Activated CD4-positive, alpha-beta T cell treated with anti-CD3 and anti-CD28 coated beads, Interleukin-2, amount 10 ng/mL, durations not matched to agents 24 days and 14 days (primary cell): ENCODE measurements at places on chromosomes 7 and 10. TPM values are rescaled to one million over a fixed set of nuclear protein-coding genes. Genes with fewer than 3 reads are reported as not detected.

The ASB4 gene
- total RNA-seq: not detected in 2 replicates

The BICC1 gene
- not detected in 2 replicates for total RNA-seq

The AGAP4 gene
- total RNA-seq: 20.8 and 21.0 TPM in 2 replicates

The ERVW-1 gene
- total RNA-seq: not detected in 2 replicates

The SPDYE5 gene
- 0.14 TPM in 1 of 2 replicates, not detected in the other for total RNA-seq

The DNAJB6 gene
- total RNA-seq: 125 and 128 TPM in 2 replicates

DNA sequence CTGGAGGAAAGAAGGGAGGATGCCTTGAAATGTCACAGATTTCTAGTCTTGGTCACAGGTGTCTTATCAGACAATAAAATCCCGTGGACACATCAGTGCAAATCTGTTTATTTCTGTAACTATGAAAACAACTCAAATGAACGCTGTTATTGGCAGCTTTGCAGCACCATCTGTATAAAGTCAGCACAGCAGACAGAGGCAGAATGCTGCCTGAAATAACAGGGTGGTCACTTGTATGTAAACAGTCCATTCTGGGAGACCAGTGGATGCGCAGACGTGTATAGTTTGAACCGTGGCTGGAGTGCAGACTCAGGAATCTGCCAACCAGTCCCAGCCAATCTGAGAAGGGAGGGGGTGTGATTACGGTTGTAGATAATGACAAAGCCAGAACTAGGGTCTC, 54.8 kb downstream of the SEC23IP start:
- no peak overlapping the region for H3K4me3 ChIP-seq
- H3K36me3 ChIP-seq: peaks cover 11% of the 10 kb centered on the region
- H3K4me1 ChIP-seq: no peaks in the 10 kb centered on the region
- no peaks in the 10 kb centered on the region for H3K27me3 ChIP-seq
- DNase-seq: no peak
- no peak overlapping the region for H3K27ac ChIP-seq

GRCh38 chr10:117541909-117542705, 439 bp upstream of the EMX2 start:
- peak overlapping the region; percentile 80 for H3K27ac ChIP-seq
- H3K4me3 ChIP-seq: no peak overlapping the region
- H3K27me3 ChIP-seq: peaks cover 79% of the 10 kb centered on the region
- H3K4me1 ChIP-seq: peaks cover 9% of the 10 kb centered on the region
- DNase-seq: no peak

DNA sequence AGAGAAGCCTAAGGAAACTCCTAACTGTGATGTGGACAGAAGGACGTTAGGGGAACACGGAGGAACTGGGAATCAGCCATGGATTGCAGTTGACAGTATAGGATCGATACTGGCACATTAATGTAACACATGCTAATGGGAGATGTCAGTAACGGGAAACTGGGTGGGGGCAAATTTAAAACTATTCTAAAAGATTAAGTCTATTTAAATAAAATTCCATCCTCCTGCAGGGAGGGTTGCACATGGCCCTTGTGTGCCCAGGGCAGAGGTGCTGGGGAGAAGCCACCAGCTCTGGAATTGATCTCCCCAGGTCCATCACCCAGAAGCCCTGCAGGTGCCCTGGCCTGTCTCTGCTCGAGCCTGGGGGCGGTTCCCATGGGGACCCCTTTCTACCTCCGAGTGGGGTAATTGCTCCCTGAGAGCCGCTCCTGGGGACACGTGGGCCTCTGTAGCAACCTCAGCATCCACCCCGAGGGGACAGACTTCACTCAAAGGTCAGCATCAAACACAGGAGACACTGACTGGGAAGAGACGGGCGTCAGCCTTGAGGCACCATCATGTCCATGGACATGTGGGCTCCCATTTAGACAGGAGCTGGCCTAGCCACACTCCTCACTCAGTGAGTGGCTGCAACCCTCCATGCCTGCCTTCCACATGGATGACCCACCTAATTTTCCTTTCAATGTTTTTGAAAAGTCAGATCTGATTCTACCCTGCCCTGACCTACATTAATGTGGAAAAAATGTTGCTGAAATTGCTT, 21.1 kb downstream of the SCART1 start:
- no peak overlapping the region for H3K4me3 ChIP-seq
- no peaks in the 10 kb centered on the region for H3K36me3 ChIP-seq
- H3K27me3 ChIP-seq: no peaks in the 10 kb centered on the region
- peaks cover 18% of the 10 kb centered on the region for H3K4me1 ChIP-seq
- DNase-seq: peak; percentile 47

GRCh38 chr7:11786186-11786585, 45.8 kb downstream of the THSD7A start:
- H3K4me1 ChIP-seq: no peaks in the 10 kb centered on the region
- DNase-seq: no peak
- no peaks in the 10 kb centered on the region for H3K27me3 ChIP-seq

GRCh38 chr7:20320322-20320721, 10.4 kb upstream of the ITGB8 start:
- no peak overlapping the region for H3K27ac ChIP-seq

GRCh38 chr7:69661342-69661741, 63.1 kb downstream of the AUTS2 start:
- H3K36me3 ChIP-seq: no peaks in the 10 kb centered on the region
- no peak overlapping the region for H3K4me3 ChIP-seq
- no peaks in the 10 kb centered on the region for H3K4me1 ChIP-seq
- no peak overlapping the region for H3K27ac ChIP-seq

DNA sequence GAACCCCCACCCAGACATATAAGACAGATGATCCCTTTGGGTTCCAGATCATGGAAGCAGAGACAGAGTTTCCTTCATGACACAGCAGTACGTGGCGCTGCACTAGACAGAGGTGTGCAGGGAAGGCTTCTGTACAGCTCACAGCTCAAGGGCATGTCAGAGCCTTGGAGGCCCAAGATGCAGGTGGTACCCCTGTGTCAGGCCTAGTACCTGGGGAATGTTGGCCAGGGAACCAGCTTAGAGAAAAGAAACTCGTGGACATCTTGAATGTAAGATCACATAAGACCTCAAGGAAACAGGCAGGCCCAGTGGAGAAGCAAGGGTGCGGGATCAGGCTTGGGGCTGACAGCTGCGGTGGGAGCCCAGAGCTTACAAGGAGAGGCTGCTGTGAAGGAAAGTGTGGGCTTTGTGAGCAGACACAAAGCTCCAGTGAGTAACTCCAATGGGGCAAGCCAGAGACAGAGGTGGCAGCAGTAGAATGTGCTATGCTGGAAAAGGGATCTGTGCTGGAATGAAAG, 91.4 kb downstream of the WDFY4 start:
- no peaks in the 10 kb centered on the region for H3K4me1 ChIP-seq
- no peaks in the 10 kb centered on the region for H3K27me3 ChIP-seq
- H3K27ac ChIP-seq: no peak overlapping the region
- no peak overlapping the region for H3K4me3 ChIP-seq

- no peak overlapping the region for H3K4me3 ChIP-seq
- H3K36me3 ChIP-seq: no peaks in the 10 kb centered on the region
- no peak overlapping the region for H3K27ac ChIP-seq
- H3K4me1 ChIP-seq: no peaks in the 10 kb centered on the region
- peak; percentile 56 for DNase-seq
Measured at GRCh38 chr7:148142660-148143248, 447.8 kb upstream of the C7orf33 start.

DNA sequence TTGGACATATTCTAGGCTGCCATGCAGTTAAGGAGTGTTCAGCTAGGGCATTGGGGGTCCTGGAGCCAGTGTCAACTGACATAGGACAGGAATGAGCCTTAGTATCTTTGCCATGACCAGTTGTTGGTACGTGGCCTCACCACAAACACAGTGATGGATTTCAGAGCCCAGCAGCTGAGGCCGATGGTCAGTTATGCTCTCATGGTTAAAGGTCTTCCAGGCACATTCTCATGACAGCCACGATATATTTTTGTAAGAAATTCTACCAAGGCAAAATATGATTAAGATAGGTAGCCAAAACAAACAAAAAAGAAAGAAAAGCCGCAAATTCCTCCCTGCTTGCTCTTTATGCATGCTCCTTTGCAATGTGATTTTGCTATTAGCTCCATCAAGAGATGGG, 47.8 kb downstream of the CDHR3 start:
- no peak for DNase-seq
- peaks cover 3% of the 10 kb centered on the region for H3K36me3 ChIP-seq
- peaks cover 10% of the 10 kb centered on the region for H3K4me1 ChIP-seq
- H3K27me3 ChIP-seq: peaks cover 47% of the 10 kb centered on the region
- no peak overlapping the region for H3K4me3 ChIP-seq

DNA sequence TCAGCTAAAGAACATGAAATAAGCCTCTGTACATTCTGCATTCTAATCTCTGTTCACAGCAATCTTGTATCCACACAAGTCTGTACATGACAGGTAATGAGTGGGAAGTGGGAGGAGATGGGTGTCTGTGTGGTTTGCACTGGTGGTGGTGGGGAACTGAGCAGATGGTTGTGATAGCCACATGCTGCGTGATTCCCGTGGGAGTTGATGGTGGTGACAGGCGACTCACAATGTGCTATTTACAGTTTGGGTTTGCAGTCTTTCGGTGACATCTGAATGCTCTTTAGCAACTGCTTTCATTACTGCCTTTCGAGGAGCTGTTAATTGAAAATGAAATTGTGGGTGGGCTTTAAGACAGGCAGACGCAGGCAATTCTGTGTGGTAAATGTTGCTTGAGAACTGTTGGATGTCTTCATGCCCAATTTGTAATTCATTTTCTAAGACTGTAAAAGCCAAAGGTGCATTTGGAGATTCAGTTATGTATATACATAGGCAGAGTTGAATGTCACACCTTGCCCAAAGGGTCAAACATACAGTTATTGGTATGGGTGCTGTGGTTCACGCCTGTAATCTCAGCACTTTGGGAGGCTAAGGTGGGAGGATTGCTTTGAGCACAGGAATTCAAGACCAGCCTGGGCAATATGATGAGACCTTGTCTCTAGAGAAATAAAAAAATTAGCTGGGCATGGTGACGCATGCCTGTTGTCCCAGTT, 308.2 kb downstream of the AUTS2 start:
- H3K36me3 ChIP-seq: no peaks in the 10 kb centered on the region
- H3K4me3 ChIP-seq: no peak overlapping the region
- peaks cover 3% of the 10 kb centered on the region for H3K4me1 ChIP-seq
- DNase-seq: no peak
- no peak overlapping the region for H3K27ac ChIP-seq

GRCh38 chr7:114942446-114943175, 20.7 kb downstream of the MDFIC start:
- H3K27me3 ChIP-seq: no peaks in the 10 kb centered on the region
- H3K36me3 ChIP-seq: peaks cover 73% of the 10 kb centered on the region
- H3K27ac ChIP-seq: no peak overlapping the region
- H3K4me3 ChIP-seq: no peak overlapping the region
- peaks cover 39% of the 10 kb centered on the region for H3K4me1 ChIP-seq

DNA sequence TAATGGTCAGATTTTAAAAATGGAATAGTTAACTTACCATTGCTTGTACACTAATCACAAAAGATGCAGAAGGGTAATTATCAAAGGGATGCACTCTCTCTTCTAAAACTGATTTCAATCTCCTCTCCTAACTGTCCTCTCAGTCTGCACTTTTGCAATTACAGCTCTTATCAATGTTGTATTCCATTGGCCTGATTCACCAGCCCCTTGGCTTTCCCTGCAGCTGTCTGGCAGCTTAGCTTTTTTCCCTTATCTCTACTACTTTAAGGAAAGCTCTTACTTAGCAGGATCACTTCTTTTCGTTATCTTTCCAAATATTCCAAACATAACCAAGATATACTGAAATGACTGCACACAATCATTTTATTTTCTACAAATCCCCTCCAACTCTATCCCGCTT, 448.8 kb downstream of the GRM8 start:
- no peak overlapping the region for H3K27ac ChIP-seq
- no peaks in the 10 kb centered on the region for H3K27me3 ChIP-seq
- H3K4me1 ChIP-seq: no peaks in the 10 kb centered on the region
- DNase-seq: no peak

DNA sequence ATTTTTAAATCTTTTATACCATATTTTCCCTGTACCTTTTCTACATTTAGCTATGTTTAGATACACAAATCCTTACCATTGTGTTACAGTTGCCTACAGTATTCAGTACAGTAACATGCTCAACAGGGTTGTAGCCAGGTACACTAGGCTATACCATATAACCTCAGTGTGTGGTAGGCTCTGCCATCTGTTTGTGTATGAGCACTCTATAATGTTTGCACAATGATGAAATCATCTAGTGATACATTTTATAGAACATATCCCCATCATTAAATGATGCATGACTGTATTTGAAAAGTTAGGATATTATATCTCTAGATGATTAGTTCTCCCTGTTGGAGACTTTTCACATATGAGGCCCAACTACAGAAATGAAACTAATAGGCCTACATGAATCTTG, 188.6 kb downstream of the STK31 start:
- no peak for DNase-seq
- H3K4me1 ChIP-seq: peaks cover 21% of the 10 kb centered on the region
- H3K36me3 ChIP-seq: no peaks in the 10 kb centered on the region
- H3K27me3 ChIP-seq: no peaks in the 10 kb centered on the region
- no peak overlapping the region for H3K27ac ChIP-seq

GRCh38 chr7:97026715-97027426, 2.2 kb upstream of the DLX5 start:
- H3K4me3 ChIP-seq: peak overlapping the region; percentile 41
- peaks cover 70% of the 10 kb centered on the region for H3K27me3 ChIP-seq
- no peak for DNase-seq

- DNase-seq: no peak
- H3K4me3 ChIP-seq: no peak overlapping the region
- no peaks in the 10 kb centered on the region for H3K4me1 ChIP-seq
- H3K36me3 ChIP-seq: no peaks in the 10 kb centered on the region
- no peak overlapping the region for H3K27ac ChIP-seq
Measured at GRCh38 chr7:90723233-90723632, 127.1 kb downstream of the CDK14 start.

DNA sequence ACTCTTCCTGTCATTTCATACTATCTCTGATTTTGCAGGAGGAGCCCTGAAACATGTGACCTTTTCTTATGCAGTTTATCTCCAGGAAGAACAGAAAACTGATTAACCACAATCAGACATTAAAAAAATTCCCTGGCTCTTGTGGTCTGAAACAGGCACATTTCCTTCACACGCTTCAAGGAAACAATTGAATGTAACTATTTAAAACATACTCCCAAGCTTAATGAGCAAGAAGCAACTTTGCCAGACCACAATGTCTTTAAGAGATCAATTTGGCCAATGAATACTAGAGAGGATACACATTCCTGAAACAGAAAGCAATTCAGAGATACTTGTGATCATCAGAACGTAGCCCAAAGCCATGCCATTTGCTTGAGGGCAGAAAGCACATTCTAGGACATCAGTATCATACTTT, 65.8 kb downstream of the PIP4K2A start:
- peaks cover 87% of the 10 kb centered on the region for H3K4me1 ChIP-seq
- peak overlapping the region; percentile 90 for H3K4me3 ChIP-seq
- peaks cover 31% of the 10 kb centered on the region for H3K36me3 ChIP-seq
- H3K27me3 ChIP-seq: no peaks in the 10 kb centered on the region
- DNase-seq: peak; percentile 63

- H3K36me3 ChIP-seq: no peaks in the 10 kb centered on the region
- peaks cover 17% of the 10 kb centered on the region for H3K27me3 ChIP-seq
- no peak overlapping the region for H3K27ac ChIP-seq
- DNase-seq: peak; percentile 61
- no peaks in the 10 kb centered on the region for H3K4me1 ChIP-seq
- no peak overlapping the region for H3K4me3 ChIP-seq
Measured at GRCh38 chr7:155166673-155167370, 96.7 kb downstream of the HTR5A start.
